ENCODE measurements at places on chromosomes 3 and 15.

DNA sequence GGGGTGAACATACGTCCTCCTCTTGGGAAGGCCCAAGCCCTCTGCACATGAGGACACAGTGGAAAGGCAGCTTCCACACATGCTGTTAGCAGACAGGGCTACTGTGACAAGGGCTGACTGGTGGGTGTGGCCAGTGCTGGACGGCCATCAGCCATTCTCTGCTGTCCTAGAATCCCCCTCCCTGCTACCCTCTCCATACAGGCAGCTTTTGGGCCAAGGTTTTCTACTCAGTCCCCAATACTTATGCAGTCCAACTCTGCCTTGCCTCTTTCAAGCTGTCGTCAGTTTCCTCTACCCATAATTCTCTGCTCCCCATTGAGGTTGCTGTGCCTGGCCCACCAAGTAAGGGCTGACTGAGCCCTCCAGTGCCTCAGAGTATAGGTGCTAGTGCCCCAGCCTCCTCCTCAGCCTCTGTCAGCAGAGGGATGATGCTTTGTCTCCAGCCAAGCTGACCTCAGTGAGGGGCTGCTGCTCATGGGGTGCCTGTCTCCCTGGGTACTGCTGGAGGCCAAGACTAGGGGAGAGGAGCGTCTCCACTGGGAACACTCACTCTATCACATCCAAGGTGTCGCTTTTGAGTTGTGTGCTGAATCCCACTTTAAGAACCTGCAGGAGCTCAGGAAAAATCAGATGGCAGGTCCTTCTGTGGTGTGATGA lies 2.8 kb downstream of the LOXL1 start:
- no peak for DNase-seq

GRCh38 chr3:177201700-177202397 lies 4.6 kb upstream of the TBL1XR1 start:
- DNase-seq = no peak

GRCh38 chr15:43899928-43900327 lies 73.1 kb downstream of the WDR76 start:
- DNase-seq = no peak

DNA sequence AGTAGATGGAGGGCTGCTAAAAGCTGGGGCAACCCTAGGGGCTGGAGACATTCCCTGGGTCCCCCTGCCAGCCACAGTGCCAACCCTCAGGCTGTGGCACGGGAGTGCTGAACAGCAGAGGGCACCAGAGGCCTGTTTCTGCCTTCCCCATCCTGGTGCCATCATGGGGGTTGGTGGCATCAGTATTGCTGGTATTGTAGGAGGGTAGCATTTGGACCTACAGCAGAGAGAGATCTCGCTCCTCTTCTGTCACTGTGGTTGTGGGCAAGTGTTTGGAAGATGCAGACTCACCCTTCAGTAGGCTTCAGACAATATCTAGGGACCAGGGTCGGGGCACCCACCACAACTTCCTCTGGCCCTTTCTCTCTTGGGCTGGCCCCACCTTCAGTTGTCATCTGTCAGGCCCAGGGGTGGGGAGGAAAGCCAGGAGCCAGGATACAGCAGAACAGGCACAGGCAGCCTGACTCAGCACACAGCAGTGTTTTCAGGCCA lies 123.5 kb downstream of the RPLP1 start:
- peak; percentile 84 for DNase-seq

DNA sequence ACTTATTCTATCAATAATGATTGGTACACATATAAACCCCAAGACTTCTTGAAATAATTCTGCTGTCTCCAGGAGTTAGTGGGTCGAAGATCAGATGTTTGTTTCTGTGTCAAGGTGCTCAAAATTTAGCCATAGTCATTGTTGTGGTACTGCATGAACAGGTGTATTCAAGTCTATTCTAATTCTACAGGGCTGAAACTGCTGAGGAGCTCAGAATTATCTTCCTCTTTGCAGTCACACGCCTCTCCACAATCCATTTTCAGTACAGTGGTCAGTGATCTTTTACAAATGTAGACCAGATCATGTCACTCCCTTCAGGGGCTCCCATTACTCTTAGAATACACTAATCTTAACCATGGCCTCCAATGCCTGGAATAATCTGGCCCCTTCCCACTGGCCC lies 527.5 kb downstream of the NTRK3 start:
- no peak for DNase-seq

DNA sequence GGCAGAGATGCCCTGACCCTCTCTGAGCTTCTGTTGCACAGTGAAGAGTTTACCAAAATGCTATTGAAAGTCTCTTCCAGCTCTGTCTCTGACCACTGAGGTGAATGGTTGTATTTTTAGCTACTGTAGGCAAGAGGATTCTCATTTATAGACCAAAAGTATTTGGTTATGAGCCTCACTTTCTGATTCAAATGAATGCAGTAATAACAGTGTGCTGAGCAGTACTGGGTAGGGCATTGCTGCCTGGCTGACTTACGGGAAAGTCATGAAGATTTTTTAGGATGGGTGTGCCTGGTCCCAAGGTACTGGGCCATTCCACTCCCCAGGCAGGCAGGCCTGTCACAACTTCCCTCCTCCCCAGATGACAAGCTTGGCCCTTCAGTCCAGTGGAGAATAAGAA lies 15.5 kb downstream of the PLA1A start:
- DNase-seq = no peak

DNA sequence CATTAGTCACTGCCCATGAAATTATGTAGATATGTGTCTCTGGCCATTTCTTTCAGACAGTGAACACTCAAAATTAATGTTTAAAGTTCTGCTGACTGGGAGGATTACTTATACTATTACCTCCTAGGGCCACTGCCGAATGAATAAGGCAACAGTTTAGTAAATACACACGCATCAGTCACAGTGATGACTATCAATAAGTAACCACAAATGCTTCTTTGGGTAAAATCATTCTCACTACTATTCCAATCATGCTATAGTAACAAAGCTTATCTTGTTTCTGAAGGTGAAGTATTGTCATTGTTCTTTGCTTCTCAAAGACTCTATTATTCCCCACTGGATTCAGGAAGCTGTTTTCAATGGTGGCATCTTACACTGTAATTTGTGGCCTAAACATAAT lies 478.8 kb downstream of the EPHA3 start:
- DNase-seq = no peak

- no peak for DNase-seq
These were observed 441.4 kb downstream of the CNTN3 start for GRCh38 chr3:74173090-74173489.

GRCh38 chr3:126419886-126420786 lies 25.4 kb downstream of the CFAP100 start:
- DNase-seq = peak; percentile 61

GRCh38 chr15:92521624-92522008 lies 127.9 kb downstream of the ST8SIA2 start:
- no peak for DNase-seq

DNA sequence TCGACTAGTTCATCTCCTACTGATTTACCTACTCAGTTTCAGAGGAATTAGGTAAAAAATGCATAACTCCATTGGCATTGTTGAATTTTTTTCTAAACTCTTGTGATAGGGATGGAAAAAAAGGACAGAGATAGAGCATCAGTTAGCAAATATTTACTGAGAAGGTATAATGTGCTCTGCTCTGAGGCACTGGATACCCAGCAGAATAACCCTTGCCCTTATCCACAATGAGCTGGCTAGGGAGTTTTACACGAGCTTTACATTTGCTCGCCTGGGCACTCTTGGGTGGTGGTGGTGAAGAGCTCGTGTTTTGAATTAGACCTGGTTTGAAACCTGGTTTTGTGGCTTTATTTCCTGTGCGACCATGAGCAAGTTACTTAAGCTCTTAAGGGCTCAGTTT lies 149.6 kb downstream of the RORA start:
- no peak for DNase-seq
